SIG-M5 (cell line): ENCODE measurements at places on chromosomes 7 and 10.

DNA sequence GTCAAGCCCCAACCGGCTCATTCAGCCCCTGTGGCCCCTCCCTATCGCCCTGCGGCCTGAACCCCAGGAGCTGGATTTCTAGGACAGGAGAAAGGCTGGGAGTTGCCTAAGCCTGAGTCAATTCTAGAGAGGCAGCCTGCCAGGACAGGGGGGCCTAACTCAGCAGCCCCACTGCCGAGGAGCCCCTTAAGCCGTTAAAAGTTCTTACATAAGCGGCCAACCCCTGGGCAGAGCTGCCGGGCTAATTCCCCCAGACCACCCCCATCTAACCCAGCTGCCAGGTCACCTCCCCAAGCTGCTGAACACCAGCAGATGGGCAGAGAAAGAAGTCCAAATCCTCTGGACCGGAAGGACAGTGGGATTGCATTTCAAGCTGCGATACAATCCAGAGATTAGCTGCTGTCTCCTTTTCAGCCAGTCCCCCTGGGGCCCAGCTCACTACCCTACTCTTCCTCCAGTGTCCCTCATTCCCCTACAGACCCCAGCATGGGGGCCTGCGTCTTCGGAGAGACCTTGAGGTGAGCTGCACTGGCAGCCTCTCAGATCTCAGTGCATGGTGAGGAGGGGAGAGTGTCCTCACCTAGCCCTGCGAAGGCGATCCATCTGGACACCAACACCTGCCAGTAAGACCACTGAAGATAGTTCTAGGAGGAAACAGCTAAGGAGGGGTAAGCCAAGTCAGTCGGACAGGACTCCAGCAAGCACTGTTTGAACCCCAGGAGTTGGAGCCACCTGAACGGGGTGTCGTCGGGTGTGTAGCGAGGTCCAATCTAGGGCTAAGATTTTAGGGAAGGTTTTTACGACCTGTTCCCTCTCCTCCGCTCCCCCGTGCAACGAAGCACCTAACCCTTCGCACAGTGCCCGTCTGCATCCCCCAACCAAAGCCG, 830 bp downstream of the IMPDH1 start:
- no peak for DNase-seq

DNA sequence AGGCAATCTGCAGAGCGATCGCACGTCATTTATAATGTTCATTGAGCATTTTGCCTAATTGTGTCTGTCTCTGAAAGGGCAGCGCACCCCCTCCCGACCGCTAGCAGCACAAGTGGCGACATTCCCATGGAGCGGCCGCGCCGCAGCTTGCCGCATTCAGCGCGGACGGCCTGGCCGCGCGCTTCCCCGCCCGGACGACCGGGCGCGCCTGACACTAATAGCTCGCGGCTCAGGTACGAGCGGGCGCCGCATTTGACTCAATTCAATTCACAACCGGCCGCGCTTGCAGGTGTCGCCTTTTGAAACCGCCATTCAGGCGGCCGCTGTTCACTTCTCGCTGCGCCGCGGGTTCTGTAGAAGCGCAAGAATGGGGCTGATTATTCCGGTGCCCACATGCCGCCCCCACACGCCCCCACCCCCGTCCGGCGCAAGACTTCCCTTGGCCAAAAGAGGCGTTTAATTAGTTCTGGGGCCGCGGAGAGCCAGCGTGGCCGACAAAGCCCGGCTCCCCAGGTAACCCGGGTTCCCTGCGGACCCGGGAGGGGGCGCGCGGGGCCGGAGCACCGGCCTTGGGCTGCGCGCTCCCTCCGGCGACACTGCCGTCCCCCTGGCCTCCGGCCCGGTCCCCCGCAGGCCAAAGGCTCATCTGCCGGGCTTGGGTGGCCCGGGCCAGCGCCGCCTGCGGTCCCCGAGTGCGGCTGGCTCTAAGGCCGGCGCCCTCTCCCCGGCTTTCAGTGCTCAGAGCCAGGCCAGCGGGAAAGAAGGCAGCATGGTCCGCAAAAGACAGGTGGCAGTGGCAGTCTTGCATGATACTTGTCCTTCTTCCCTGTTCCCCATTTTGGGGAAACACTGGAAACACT, 18.7 kb upstream of the PTF1A start:
- no peak for DNase-seq

- DNase-seq = no peak
Measured at GRCh38 chr10:44020322-44021111, 364.4 kb downstream of the CXCL12 start.

GRCh38 chr7:1386623-1387220, 72.5 kb downstream of the MICALL2 start:
- DNase-seq = no peak

- no peak for DNase-seq
Measured at GRCh38 chr10:74763934-74764591, 62.3 kb upstream of the KAT6B start.

DNA sequence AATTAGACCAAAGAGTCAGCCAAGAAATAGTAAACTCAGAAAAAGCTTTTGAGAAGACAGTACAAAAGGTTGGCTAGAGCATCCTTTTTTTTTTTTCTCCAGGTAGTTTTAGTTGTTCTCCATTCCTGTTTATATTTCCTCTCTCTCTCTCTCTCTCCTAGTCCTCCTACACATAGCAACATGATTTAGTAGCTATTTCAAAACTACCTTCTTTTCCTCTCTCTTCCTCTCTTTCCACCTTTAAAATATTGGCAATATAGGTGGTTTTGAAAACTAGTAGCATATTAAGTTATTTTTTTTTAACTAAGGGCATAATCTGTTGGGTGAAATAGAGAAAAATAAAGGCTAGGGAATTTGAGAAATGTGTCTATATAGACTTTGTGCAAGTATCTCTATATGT, 5.0 kb downstream of the SKIDA1 start:
- DNase-seq = no peak
